SW 1271 (cell line): ENCODE measurements at places on chromosomes 1 and 21.

- no peak for DNase-seq
These were observed 256.2 kb downstream of the DISC1 start for GRCh38 chr1:231882790-231883189.

GRCh38 chr21:37196847-37197246 is 70.3 kb downstream of the VPS26C start:
- DNase-seq = no peak

GRCh38 chr1:175941164-175941563 is 197.8 kb upstream of the TNR start:
- DNase-seq = no peak

GRCh38 chr21:29195981-29196669 is 65.7 kb downstream of the MAP3K7CL start:
- DNase-seq = peak; percentile 94

DNA sequence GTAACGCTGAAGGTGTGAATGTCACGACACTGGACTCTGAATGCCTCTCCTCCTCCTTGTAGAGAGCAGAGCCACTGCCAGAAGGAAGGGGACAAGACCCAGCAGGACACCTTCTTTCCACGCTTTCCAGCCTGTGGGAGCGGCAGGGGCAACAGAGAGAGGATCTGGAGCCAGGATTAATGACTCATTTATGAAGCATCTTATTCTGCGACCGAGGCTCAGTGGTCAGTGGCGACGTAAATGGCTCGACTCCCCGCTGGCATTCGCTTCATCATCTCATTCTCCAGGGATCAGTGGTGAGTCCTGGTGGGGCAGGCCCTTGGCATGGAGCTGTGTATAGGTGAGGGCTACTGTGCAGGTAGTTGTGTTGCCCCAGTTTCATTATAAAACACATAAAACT is 4.6 kb downstream of the SLC37A1 start:
- DNase-seq = no peak

- DNase-seq = no peak
These were observed 511.0 kb upstream of the CAMK1G start for GRCh38 chr1:209072481-209072880.

DNA sequence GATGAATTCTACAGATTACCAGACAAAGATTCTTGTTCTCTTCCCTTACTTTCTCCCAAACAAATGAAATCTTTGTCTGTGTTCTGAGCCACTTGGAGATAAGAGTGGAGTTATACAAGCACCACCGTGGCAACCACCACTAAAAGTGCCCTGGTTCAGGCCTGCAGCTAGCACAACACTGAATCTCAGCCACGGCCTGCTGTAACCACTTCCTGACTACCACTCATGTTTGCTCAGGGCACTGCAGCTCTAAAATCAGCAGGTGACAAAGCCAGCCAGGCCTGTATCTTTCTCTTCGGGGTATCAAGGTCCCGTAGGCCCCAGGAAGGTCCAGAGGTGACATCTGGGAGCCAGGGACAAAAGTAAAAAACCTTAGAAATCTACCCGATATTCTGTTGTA is 3.2 kb upstream of the OR2T6 start:
- DNase-seq = no peak

- no peak for DNase-seq
These were observed 13.7 kb downstream of the MRAP start for GRCh38 chr21:32312326-32312725.

DNA sequence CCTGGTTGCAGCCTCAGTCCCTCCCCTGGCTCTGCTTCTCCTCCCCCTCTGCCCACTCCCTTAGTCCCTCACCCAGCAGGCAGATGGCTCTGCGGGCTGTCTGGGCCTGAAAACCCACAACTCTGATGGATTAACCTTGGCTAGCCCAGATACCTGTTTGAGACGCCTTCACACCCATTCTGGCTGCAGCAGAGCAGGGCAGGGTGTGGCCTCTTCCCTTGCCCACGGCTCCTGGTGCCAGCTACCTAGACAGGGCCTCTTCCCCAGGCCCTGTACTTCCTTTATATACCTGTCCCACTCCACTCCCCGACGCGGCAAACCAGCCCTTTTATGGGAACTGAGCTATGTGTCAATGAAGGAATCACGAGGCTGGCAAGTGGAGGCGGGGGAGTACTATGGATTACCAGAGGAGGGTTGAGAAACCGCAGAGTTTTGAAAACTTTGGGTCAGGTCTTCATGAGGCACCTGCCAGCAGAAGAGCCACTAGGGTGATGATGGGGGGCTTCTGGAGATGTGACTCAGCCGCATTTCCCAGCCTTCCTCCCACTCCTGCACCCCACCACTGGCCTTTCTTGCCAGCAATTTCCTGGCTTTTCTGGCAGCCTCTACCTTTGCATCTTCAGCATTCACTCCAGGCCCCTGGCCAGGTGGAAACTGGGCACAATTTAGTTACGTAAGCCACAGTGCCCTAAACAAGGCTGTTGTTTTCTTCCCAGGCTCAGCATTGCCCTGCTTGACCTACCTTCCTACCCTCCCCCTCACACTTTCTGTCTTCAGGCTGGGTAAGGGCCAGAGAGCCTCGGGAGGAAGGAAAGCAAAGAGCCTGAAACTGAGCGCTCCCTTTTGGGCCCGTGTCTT is at the start of gene CHI3L1:
Gene CHI3L1, minus strand, starts transcription at position 259 of the 858 bp plus-strand sequence. Its CDS starts 81 bp downstream, at position 178.
- DNase-seq = no peak

GRCh38 chr1:248850536-248851251 is 8.2 kb downstream of the ZNF692 start:
- DNase-seq = no peak

- DNase-seq = peak; percentile 1
These were observed 51.7 kb upstream of the ACADM start for GRCh38 chr1:75672528-75673393.

DNA sequence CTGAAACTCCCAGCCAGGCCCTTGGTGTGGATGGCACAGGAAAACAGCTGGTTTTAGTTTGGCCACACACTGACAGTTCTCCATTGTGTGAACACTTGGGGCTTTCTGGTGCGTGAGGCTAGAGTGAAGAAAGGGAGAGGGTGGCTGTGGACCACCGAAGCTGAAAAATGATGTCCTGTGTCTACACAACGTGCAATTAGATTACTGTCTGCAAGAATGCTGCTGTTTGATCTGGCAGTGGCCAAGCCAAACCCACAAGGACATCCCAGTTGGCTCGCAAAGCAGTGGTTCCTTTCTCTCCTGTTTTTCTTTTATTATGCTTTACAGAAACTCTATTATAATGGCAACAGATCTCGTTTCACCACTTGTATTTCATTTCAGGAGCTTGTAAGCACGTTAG is 58.9 kb downstream of the ERG start:
- DNase-seq = no peak

DNA sequence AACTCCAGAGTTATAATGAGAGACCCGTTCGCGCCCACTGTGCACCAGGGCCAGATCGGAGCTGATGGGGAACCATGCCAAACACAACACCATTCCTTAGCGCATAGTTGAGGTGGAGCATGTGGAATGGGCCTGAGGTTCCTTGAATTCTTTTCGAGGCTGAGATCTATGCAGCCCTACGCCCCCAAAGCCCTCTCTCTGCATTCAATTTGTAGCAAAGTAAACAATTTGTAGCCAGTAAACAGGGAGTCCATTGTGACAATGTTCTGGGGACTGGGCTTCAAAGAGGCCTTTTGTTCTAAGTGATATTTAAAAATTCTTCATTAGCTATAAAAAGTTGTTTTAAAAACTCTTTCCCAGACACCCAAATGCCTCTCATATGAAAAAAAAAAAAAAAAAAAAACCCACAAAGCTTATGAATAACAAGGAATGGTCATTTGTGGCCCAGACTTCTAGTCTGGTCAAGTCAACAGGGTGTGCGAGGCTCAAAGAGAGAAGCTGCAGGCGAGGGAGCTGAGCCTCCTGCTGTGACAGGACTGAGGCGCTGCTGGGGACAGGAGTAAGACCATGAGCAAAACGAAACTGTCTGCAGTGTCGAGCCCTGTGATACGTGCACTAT is 30.6 kb upstream of the KCNE2 start:
- no peak for DNase-seq

- DNase-seq = no peak
These were observed 1046.2 kb downstream of the AMY1C start for GRCh38 chr1:104795931-104796330.

GRCh38 chr1:53562291-53562980 is 103.2 kb downstream of the DMRTB1 start:
- DNase-seq = no peak

- DNase-seq = no peak
These were observed 70.0 kb downstream of the KCTD3 start for GRCh38 chr1:215637041-215637573.

GRCh38 chr1:21857840-21858670 is 46.0 kb downstream of the LDLRAD2 start:
- no peak for DNase-seq

GRCh38 chr1:101745551-101746270 is 251.0 kb downstream of the OLFM3 start:
- no peak for DNase-seq

DNA sequence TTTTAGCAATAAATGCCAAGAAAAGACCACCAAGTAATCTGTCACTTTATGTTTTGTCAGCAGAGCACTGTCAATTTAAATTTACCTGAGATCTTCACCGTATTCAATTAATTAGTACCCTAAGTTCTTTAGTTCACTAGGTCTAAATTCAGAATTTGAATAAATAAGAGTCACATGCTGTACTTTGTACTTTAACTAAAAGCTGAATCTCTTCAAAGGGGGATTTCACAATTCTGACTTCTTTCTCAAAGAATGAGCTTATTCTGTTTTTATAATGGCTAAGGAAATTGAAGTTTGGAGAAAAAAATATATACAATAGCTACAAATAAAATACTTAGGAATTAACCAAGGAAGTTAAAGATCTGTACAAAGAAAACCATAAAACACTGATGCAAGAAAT is 2.1 kb upstream of the GNG5 start:
- no peak for DNase-seq

DNA sequence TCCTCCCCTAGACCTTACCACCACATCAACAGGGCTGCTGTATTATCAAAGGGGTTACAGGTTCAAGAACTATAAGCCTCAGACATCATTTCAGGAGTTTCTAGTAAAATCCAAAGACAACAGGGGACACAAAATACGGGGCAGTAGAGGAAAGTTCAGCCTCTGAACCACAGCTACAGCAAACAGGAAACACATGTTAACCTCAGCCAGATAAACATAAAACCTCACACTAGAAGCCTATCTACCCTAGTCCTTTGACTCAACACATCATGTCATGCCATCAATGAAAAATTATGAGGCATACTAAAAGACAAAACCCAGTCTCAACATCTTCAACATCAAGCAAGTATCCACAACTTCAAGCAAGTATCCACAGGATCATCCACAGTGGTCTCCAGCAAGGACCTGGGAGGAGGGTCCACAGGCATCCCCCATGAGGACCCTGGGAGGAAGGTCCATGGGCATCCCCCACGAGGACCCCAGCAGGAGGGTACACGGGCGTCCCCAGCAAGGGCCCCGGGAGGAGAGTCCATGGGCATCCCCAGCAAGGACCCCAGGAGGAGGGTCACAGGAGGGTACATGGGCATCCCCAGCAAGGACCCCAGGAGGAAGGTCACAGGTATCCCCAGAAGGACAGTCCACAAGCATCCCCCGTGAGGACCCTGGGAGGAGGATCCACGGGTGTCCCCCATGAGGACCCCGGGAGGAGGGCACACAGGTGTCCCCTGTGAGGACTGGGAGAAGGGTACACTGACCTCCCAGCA is 440.0 kb downstream of the MATN1 start:
- no peak for DNase-seq

GRCh38 chr21:41437729-41438128 is 11.7 kb downstream of the MX1 start:
- DNase-seq = no peak
